ENCODE measurements at places on chromosomes 3 and 15.

DNA sequence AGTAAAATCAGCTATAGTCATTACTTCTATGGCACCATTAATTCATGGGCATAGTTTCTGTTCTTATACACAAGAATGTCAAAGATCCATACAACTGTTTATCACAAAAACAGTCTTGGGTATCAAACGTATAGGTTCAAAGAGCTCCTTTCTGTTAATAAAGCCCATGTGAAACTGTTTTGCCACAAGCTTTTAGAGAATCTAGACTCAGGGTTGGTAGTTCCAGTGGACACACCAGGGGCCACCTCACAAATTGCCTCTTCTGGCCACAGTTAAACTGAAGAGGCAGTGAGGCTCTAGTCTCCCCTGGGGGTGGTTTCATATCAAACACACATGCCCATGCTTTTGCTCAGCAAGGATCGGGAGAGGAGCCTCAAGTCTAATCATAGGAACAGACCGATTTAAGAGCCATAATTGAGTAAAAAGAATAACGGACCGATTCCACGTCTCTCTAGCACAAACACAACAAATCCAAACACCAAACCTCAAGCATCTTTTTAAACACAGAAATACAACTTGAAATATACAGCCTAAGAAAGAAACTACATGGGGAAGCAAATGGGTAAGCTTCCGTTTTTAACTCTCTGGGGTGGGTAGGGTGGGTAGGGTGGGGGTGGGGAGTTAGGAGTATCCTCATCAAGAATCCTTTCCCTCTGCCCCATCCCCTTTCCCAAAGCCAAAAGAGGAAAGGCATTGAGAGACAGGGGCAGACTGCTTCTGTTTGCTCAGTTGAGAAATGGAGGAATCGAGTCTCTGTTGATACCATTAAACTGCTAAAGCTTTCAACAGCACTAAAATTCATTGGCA is 443.3 kb downstream of the MAGI1 start:
- no peak for DNase-seq

- DNase-seq = no peak
Measured at GRCh38 chr3:138800248-138800647, 34.5 kb downstream of the PIK3CB start.

GRCh38 chr3:48247401-48247811 is 6.5 kb downstream of the ZNF589 start:
- DNase-seq = no peak

- DNase-seq = no peak
Measured at GRCh38 chr3:176447369-176447768, 749.9 kb downstream of the TBL1XR1 start.

DNA sequence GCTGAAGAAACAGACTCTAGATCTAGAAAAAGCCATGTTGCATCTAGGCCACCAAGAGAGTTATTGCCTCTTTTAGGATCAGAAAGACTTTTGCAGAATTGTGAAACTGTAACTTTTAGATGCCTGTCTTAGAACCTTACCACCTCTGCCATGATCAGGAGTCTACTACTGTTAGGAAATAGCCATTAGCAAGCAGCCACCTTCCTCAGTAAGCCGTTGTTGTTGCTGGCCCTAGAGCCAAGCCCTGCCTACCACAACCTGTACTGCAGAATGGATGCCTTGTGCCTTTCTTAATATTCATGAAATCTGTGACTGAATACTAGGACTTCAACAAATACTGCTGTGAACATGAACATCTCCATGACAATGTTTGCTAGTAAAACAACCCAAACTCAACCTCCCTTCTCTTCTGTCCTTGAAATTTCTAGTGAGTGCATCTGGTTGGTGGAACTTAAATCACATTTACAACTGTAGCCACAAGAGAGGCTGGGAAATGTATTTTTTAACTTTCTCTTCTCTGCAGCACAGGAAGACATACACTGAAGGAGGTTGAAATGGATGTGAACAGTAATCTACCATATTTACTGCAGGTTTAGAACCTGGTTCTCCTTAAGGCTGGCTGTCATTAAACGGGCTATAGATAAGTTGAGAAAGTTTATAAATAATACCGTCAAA is 20.7 kb downstream of the RASA2 start:
- no peak for DNase-seq
